Kidney epithelial cell (primary cell): ENCODE measurements at places on chromosomes 11 and 22. TPM values are rescaled to one million over a fixed set of nuclear protein-coding genes. Genes with fewer than 3 reads are reported as not detected.

The C11orf65 gene
- total RNA-seq: 0.25 and 0.75 TPM in 2 replicates

The CD3D gene
- total RNA-seq: not detected in 2 replicates

The SHANK3 gene
- total RNA-seq: 3.8 and 6.0 TPM in 2 replicates

The CLMP gene
- 2.9 and 6.4 TPM in 2 replicates for total RNA-seq

The YPEL1 gene
- 2.8 and 4.9 TPM in 2 replicates for total RNA-seq

The RFPL1 gene
- total RNA-seq: not detected in 2 replicates

The OR10G7 gene
- not detected in 2 replicates for total RNA-seq

The BRSK2 gene
- total RNA-seq: 0.75 and 2.4 TPM in 2 replicates

The INS gene
- total RNA-seq: not detected in 2 replicates

The GLYATL2 gene
- 0.13 and 0.68 TPM in 2 replicates for total RNA-seq

The PHLDB1 gene
- 99.0 and 107 TPM in 2 replicates for total RNA-seq

The DLG2 gene
- 0.75 and 1.8 TPM in 2 replicates for total RNA-seq

The PACSIN3 gene
- total RNA-seq: 37.9 and 57.4 TPM in 2 replicates

The ALDH3B2 gene
- 0.07 and 0.13 TPM in 2 replicates for total RNA-seq

The TRIM48 gene
- total RNA-seq: not detected in 2 replicates
